ENCODE measurements at places on chromosomes 3 and 15. TPM values are rescaled to one million over a fixed set of nuclear protein-coding genes. Genes with fewer than 3 reads are reported as not detected.
A peak's percentile ranks its signal among the peaks of the same experiment; 100 is the strongest.

- DNase-seq: no peak
Measured at GRCh38 chr3:61724801-61725200, 163.4 kb downstream of the PTPRG start.

- DNase-seq: no peak
Measured at GRCh38 chr3:46665763-46666452, 27.6 kb downstream of the ALS2CL start.

PRRT3 gene
- 2.1 TPM for total RNA-seq

- no peak for DNase-seq
Measured at GRCh38 chr15:94912760-94913159, 681.4 kb downstream of the MCTP2 start.

GRCh38 chr3:190862209-190863118 is at the start of gene GMNC:
Gene GMNC (minus strand): TSS chr3:190862694. CDS start chr3:190862615, 79 bp downstream.
- peak; percentile 88 for DNase-seq

- DNase-seq: no peak
Measured at GRCh38 chr15:65391732-65392131, 13.9 kb upstream of the IGDCC3 start.

DNA sequence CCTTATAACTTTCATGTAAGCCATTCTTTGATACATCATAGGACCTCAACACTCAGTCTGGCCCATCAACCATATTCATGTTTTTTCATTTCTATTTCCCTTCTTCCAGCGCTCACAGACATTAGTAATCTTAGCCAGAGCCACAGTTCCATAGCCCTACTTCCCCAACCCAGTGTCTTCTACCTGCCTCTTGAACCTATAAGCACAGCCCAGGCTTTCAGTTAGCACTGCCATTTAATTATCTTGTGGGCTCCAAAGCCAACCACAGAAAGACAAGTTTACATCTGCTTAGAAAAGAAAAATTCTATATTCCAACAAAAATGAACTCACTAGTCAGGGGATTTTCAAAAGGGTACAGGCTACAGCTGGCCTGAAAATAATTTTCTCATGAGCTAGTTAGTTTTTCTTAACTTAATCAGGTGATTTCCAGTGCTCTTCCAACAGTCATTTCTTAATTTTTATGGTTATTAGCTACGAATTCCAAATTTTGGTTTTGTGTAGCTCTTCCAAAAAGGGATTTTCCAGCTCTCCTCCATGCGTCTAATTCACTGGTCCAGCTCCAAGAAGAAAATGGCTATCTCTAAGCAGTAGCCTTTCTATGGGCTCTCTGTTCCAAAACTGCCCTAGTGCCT is 13.7 kb downstream of the CD200 start:
- DNase-seq: no peak

- DNase-seq: no peak
Measured at GRCh38 chr3:76656531-76657070, 383.3 kb upstream of the ROBO2 start.

DNA sequence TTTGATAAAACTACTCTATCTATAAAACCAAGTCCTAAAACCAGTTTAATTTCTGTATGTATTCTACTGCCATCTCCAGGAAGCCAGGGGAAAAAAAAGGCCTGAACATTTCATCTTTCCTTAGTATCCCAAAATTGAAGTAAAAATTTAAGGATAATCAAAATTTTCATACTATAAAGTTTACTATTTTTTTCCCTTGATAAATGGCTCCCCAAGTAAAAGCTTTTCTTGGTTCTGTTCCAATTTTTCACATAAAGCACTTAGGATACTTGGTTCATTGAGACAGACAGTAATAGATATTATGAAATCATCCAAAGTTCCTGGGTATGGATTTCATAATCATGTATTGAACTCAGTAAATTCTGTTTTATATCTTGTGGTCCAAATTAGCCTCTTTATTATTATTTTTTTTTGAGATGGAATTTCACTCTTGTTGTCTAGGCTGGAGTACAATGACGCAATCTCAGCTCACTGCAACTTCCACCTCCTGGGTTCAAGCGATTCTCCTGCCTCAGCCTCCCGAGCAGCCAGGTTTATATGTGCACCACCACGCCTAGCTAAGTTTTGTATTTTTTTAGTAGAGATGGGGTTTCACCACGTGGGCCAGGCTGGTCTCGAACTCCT is 34.5 kb downstream of the ICE2 start:
- DNase-seq: no peak

CDC25A gene
- total RNA-seq: 0.57 TPM

GRCh38 chr15:91237445-91237844 is 137.4 kb downstream of the SV2B start:
- no peak for DNase-seq

PTX3 gene
- total RNA-seq: 68.2 TPM

- no peak for DNase-seq
Measured at GRCh38 chr15:54282228-54282836, 304.1 kb downstream of the UNC13C start.

PP2D1 gene
- total RNA-seq: not detected

KCNMB2 gene
- total RNA-seq: not detected

- no peak for DNase-seq
Measured at GRCh38 chr3:177529071-177529550, 331.8 kb upstream of the TBL1XR1 start.
